ENCODE measurements at places on chromosomes 7 and 10.

DNA sequence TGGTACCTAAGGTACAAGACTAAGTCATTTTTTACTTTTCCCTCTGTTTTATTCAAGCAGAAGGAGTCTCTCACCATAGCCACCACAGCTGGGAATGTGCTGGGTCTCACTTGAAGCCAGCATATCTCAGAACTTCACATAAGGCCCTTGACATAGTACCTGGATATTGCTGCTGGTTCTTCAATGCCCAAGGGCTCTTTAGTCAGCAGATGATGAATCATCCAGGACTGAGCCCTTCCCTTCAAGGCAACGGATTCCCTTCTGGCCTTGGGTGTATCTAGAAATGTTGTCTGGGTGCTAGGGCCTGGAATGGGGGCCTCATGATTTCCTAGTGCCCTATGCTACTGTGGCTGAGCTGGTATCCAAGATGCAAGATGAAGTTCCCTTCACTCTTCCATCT lies 93.9 kb downstream of the ADCYAP1R1 start:
- no peak for DNase-seq

DNA sequence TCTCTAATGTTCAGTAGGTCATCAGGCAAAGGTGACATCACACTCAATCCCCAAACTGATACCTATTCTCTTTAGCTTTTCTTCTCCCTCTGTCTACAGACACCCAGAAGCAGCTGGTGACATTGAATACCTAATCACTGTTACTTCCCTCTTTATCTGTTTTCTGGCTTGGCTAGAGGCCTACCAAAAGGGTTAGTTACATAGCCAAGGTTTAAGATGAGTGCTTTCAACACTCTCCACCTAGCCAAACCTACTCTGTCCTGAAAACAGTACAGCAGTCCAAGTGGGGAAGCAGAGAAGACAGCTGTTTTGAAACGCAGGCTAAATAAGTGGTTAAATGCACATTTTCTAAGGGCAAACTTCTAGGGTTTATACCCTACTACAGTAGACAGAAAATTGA lies 39.4 kb downstream of the CCNJ start:
- DNase-seq = no peak

- peak; percentile 25 for DNase-seq
These were observed 289.8 kb upstream of the KLF6 start for GRCh38 chr10:4074545-4075407.

DNA sequence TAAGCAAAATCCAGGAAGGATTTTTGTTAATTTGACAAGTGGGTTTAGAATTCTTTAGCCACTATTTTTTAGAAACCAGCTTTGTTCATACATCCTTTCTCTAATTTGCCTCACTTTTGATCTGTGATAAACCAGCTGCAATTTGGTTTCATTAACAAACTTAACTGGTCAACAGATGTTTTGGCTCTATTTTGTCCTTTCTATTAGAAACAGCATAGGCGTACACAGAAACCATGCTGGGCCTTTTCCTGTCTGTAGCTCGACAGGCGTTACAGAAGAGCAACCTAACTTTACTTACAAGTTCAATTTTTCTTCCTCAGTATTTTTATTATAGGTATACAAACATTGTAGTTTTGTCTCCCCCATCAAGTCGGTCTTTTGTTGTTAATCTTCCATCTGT lies 28.2 kb downstream of the KAT6B start:
- DNase-seq = no peak

- DNase-seq = no peak
These were observed 46.5 kb downstream of the LHPP start for GRCh38 chr10:124508070-124508667.

GRCh38 chr10:119396008-119396708 lies 146.4 kb downstream of the RGS10 start:
- DNase-seq = no peak

DNA sequence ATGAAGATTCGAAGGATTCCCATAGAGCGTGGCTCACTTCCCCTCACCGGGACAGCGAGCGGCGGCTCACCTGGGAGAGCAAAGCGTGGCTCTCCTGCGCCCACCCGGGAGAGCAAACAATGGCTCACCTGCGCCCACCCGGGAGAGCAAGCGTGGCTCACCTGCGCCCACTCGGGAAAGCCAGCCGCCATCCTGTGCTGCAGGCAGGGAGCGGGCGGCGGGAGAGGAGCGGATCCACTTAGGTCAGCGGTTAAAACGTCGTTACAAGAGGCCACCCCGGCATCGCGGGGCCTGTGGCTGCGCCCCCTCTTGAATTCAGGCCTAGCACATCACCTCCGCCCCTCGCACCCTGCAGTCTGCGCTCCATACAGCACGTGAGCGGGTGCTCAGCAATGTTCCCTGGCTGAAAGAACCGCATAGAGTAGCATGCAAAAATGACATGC lies 461 bp upstream of the FIGNL1 start:
- no peak for DNase-seq

GRCh38 chr7:127900141-127900540 lies 131.1 kb downstream of the LRRC4 start:
- DNase-seq = no peak

DNA sequence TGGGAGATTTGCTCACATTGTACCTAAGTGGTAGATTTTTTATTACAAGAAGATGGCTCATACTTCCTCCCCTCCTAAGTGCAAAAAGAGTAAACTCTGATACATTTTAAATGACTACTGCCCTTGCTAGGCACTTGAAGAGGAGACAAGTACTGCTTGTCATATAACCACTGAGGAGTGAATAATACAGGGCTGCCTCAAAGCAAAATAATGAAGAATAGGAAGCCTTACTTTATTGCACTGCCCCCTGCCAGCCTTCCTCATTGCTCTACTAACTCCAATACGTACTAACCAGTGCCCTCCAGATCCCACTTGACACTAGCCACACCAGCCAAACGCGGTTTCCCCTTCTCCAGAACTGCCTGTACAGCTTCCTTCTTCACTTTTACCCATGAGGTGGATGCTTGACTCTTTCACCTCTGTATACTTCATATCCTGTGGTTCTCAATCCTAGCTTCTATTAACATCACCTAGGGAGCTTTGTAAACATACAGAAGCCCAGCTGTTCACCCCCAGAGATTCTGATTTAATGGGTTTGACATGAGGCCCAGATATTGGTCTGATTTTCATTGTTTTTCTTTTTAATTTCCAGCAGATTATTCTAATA lies 11.7 kb upstream of the MTERF1 start:
- DNase-seq = no peak

DNA sequence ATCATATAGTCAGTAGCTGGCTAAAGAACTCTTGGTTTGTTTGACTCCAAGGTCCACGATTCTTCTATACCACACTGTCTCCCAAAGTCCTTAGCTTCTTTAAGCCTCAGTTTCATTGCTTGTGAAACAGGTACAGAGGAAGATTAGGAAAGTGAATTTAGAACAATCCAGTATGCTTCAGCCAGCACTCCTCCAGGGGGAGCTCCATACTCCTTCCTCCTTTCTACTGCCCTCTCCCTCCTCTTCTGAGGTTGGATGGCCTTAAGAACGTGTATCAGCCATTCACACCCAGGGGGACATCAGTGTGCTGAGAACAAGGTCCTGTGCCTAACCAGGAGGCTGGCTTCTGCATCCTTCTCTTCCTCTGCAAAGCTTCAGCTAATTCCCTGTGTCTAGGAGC lies 54.8 kb upstream of the CALD1 start:
- peak; percentile 77 for DNase-seq

DNA sequence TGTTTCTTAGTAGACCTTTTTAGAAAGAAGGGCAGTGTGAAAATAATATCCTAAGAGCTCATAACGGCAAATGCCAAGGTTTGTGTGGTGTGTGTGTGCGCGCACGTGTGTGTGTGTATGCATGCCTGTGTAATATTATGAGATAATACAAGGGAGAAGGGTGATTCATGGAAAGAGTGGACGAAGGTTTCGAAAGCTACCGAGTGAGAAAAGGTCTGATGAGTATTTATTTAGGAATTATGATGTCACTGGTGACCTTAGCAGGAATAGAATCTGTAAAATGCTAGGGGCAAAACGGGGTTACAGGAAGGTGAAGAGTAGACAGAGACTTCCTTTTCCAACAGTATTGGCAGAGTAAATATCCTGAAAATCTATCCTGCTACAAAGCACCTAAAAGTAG lies 107.3 kb downstream of the AHR start:
- DNase-seq = peak; percentile 96

- no peak for DNase-seq
These were observed 83.4 kb downstream of the TMEM178B start for GRCh38 chr7:141157138-141157765.

DNA sequence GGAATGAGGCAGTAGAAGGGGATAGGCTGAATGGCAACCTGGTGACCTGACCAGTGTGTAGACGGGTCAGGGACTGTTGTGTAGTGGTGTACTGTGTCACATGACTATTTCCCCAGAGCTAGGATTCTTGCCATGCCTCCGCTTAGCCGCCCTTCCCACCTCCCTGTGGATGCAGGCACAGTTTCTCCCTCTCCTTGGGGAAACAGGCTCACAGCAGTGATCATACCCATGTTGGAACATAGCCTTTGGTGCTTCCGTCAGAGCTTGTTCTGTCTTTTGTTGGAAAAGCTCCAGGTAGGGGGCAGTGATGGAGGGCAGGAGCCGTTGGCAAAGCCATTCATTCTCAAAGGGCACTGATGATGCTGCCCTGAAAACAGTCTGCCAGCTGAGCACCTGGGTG lies 44.3 kb downstream of the OGDH start:
- no peak for DNase-seq

- no peak for DNase-seq
These were observed 14.3 kb downstream of the CREB3L2 start for GRCh38 chr7:137987563-137987962.

DNA sequence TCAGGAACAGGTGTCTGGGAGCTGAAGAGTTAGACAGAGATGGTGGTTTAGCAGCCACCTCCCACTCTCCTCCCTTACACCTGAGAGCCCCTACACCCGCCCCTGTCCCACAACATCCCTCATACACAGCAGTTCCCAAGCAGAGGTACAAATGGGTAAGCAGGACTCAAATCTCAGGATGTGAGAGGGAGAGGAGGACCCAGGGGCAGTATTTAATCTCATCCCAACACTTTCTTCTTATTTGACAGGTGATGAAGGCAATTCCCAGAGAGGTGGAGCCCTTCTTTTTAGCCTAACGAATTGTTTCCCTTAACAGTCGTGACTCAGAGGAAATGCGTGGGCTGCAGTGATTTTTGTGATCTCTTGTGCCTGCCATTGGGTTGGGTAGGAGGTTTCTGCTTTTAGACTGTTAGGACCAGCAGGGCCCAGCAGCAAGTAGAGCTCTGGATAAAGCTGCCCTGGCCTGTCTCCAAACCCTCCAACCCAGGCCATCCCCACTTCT lies 191.3 kb downstream of the HECW1 start:
- peak; percentile 24 for DNase-seq

GRCh38 chr10:3081383-3081981 lies 14.1 kb downstream of the PFKP start:
- no peak for DNase-seq

GRCh38 chr7:33041631-33042428 lies 20.7 kb downstream of the NT5C3A start:
- no peak for DNase-seq

DNA sequence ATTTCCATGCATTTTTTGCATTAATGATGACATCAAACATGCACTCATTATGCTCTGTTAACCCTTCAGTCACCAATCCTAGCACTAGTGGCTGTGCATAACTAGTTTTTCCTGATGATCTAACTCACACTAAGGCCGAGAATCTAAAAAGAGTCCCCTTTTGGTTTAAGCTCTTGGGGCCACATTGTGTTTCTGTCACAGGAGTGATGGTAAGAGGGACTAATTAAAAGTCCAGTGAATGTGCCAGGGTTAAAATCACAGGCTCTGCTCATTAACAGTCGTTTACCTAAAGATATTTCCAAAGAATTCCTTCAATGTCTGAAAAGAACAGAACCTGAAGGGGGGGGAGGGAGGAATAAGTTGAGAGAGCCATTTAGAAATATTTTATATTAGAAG lies 359.0 kb upstream of the ANKRD30A start:
- no peak for DNase-seq

GRCh38 chr10:132110713-132111112 lies 45.0 kb downstream of the JAKMIP3 start:
- no peak for DNase-seq

DNA sequence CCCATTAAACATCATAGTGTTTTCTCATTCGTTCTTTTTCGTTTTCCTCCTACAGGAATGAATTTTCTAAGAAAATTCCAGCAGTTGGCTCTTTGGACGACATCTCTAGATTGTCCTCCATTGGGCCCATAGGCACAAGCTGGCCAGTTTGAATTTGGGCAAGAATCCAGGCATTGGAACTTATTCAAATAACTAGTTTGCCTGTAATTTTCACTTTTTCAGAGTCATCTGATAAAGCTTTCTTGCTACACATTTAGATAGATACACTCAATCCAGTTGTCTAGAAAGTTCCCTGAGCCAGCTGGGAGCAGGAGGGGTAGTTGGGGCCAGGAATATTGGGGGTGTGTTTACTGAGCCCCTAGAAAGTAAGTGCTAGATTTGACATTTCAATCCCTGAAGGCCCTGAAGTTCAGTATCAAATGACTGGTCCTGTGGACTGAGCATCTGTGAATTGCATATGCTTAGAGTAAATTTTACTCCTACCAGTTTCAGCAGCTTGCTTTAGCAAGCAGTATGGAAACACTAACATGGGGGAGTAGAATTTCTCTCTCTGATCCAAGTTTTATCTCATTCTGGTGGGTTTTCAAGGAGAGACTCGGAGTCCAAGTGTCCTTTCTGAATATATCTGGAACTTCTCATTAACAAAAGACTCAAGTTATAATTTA lies 5.2 kb downstream of the EGFR start:
- DNase-seq = no peak

GRCh38 chr10:43336061-43336460 lies 35.4 kb upstream of the FXYD4 start:
- no peak for DNase-seq

DNA sequence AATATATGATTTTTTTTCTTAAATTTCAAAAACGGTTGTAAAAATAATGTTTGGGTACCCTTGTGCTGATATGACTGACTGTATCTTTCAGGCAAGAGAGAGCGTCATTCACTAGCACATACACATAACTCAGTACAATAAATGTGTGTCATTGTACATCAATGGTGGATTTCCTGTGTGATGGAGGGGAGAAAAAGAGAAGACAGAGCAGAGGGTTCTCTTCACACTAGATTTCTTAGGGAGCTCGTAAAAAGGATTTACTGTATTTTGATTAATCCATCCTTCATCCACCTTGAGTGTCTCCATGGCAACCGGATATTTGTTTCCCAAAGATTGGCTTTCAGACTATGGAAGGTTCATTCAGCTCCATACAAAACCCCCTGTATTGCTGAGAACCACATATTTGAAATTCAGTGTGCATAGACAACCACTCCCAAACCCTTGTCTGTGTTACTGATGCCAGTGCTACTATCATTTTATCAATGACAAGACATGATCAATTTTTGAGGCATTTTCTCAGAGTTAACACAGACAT lies 150.6 kb downstream of the AKR1D1 start:
- DNase-seq = no peak

- DNase-seq = no peak
These were observed 20.9 kb downstream of the CHST15 start for GRCh38 chr10:124072541-124072940.

- DNase-seq = peak; percentile 55
These were observed 46.4 kb downstream of the CSTF2T start for GRCh38 chr10:51653025-51653424.

- no peak for DNase-seq
These were observed 154.0 kb downstream of the CAMK1D start for GRCh38 chr10:12503311-12503710.

GRCh38 chr7:15305002-15305600 lies 256.7 kb downstream of the AGMO start:
- DNase-seq = peak; percentile 66

All from fibroblast of pulmonary artery (primary cell).